RCC 7860 (cell line): ENCODE measurements at places on chromosomes 4 and X.
A peak's percentile ranks its signal among the peaks of the same experiment; 100 is the strongest.

GRCh38 chr4:134201216-134202161 is at the start of gene PABPC4L:
Gene PABPC4L, minus strand, starts transcription at chr4:134201789. Its CDS starts 770 bp downstream, at chr4:134201019.
- no peak for DNase-seq

GRCh38 chr4:118005883-118006282 is 28.4 kb upstream of the NDST3 start:
- DNase-seq: no peak

- no peak for DNase-seq
These were observed 34.7 kb downstream of the MSL3 start for GRCh38 chrX:11792461-11793421.

GRCh38 chr4:8303485-8304281 is 34.1 kb downstream of the HTRA3 start:
- peak; percentile 92 for DNase-seq

- no peak for DNase-seq
These were observed 110.7 kb downstream of the TMEM47 start for GRCh38 chrX:34546366-34546765.

GRCh38 chrX:72002875-72003274 is 92.2 kb downstream of the NHSL2 start:
- DNase-seq: no peak

- DNase-seq: no peak
These were observed 36.6 kb downstream of the IRF2 start for GRCh38 chr4:184437565-184438265.

DNA sequence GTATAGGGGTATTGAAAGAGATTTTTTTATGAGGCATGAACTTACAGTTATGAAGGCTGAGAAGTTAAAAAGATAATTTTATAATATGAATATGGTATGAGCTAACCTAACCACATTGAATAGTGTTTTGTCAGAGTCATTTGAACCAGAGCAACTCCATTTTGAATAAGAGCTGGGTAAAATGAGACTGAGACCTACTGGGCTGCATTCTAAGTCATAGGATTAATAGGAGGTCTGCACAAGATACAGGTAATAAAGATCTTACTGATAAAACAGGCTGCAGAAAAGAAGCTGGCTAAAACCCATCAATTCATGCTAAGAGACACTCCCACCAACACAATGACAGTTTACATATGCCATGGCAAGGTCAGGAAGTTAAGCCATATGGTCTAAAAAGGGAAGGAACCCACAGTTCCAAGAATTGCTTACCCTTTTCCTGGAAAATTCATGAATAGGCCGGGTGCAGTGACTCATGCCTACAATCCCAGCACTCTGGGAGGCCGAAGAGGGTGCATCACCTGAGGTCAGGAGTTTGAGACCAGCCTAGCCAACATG is 209.2 kb downstream of the TECRL start:
- no peak for DNase-seq

DNA sequence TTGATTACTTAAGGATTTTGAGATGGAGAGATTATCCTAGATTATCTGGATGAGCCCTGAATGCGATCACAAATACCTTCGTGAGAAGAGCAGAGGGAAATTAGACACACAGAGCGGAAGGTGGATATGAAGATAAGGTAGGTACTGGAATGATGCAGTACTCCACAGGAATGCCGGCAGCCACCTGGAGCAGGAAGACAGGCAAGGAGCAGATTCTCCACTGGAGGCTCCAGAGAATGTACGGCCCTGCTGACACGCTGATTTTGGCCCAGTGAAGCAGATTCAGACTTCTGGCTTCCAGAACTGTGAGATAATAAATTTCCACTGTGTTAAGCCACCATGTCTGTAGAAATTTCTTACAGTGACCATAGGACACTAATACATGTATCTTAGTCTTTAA is 79.4 kb upstream of the PITX2 start:
- no peak for DNase-seq

GRCh38 chr4:6272863-6273660 is 3.4 kb downstream of the WFS1 start:
- peak; percentile 68 for DNase-seq
